ENCODE measurements at places on chromosomes 1 and 21.

- no peak for DNase-seq
Measured at GRCh38 chr1:204520834-204521709, 4.9 kb downstream of the MDM4 start.

DNA sequence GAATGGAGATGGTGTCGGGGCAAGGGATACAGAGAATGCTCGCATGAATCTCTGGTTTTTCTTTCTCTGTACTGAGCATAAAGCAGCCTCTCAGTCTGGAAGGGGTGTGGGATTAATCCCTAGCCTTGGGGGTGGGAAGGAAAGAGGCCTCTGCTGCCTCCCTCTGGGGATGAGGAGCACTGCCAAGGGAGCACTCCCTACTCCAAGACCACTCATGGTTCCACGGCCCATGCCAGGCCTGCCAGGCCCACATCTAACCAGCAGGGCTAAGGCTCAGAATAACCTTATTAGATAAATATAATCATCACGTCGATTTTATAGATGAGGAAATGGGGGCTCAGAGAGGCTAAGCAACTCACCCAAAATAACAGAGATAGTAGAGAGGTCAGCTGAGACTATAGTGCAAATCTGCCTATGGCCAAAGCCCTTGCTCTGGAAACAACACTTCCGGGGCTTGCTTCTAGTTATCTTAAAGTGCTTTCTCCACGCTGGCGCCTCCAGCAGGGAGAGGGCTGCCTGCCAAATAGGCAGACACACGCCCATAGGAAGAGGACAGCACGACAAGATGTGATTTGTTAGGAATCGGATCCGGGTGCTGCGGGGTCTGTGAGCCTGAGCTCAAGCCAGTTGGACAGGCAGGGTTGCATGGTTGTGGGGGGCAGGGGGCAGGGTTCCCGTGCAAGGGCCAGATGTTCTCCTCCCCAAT, 522 bp downstream of the TEX35 start:
- DNase-seq = no peak

- no peak for DNase-seq
Measured at GRCh38 chr1:168932539-168932938, 174.0 kb upstream of the ATP1B1 start.

DNA sequence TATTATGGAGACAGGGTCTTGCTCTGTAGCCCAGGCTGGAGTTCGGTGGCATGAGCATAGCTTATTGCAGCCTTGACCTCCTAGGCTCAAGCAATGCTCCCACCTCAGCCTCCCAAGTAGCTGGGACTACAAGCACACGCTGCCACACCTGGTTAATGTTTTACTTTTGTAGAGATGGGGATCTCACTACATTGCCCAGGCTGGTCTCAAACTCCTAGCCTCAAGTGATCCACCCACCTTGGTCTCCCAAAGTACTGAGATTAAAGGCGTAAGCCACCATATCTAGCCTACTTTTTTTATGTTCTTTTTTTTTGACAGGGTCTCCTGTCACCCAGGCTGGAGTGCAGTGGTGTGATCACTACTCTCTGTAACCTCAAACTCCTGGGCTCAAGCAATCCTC, 5.9 kb upstream of the BCL2L15 start:
- no peak for DNase-seq

DNA sequence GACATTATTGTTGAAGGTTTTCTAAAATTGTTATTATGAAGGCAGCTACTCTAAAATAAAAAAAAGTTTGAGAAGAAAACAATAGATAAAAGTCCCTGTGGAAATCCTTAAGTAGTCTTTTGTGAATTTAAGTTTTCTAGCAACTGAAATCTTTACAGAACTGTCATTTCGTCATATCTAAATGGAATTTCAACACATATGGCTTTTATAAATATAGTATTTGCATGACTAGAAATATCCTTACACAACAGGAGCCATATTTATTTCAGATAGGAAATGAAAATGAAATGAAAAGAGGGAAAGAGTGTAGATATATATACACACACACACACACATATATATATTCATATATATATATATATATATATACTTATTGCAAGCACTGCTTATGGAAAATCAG, 204.7 kb upstream of the RGS18 start:
- no peak for DNase-seq

DNA sequence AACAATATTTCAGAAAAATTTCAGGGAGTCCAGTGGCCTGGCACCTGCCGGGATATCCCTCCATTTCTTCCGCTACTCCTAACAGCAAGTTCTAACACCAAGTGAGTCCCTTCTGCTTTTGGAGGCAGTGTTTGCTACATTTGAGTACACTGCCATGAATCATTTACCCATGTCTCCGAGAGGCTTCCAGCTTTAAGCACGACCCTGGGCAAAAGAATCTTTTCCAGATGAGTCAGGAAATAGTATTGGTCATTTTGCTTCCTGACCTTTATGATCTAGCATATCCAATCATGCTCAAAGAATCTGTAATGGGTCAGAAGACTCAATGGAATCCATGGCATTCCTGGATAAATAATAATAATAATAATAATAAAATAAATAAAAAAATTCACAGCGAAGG, 60.7 kb upstream of the FMN2 start:
- no peak for DNase-seq

DNA sequence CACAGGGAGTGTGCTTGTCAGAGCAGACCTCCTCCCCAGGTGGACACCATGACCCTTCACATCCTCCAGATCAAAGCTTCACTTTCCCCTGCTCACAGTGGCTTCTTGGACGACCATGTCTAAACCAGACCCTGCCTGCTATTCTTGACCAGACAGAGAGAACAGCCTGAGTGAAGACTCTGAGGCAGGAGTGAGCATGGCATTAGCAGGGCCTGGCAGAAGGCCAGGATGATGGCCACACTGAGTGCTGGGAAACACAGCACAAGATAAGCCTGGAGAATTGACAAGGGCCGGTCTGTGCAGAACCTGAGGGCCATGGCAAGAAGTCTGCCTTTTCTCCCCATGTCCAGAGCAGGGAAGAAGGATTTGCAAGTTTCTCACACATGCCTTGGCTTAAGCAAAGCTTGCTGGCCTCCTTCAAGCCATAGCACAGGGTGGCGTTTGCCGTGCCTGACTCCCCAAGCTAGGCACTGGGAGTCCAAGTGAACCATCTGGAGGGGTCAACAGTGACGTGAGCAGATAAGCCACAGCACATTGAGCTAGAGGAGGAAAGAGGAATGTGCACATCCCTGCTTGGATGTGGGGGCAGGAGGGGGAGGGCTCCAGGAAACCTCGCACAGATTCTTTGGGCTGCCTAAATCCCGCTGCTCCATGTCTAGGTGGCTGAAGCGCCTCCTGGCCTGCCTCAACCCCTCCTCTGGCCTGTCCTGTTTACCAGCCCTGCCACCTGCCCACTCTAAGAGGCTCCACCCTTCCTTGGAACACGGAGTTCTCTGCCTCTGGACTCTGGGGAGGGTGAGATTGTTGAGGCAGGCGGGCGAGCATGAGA, 87.1 kb downstream of the CD58 start:
- no peak for DNase-seq

GRCh38 chr1:77539519-77540142, 142.8 kb downstream of the ZZZ3 start:
- DNase-seq = peak; percentile 62

DNA sequence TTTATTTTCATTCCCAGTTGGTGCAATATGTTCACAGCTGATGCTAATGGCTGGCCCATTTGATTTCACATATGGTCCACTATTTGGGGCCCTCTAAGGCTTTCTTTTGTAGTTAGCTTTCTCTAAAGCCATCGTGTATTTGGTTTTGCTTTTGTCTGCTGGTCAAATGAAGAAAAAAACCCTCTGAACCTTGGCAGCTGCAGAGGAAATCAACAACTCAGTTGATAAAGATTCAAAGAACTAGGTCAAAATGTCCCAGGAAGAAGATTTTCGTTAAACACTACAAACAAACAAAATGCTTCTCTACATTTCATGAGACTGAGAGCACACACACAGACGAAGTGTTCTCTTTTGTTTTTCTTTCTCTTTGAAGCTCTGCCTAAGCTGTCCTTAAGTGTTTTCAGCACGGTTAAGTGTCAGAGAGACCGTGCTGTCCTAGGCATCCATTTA, 655.0 kb downstream of the RWDD3 start:
- no peak for DNase-seq

DNA sequence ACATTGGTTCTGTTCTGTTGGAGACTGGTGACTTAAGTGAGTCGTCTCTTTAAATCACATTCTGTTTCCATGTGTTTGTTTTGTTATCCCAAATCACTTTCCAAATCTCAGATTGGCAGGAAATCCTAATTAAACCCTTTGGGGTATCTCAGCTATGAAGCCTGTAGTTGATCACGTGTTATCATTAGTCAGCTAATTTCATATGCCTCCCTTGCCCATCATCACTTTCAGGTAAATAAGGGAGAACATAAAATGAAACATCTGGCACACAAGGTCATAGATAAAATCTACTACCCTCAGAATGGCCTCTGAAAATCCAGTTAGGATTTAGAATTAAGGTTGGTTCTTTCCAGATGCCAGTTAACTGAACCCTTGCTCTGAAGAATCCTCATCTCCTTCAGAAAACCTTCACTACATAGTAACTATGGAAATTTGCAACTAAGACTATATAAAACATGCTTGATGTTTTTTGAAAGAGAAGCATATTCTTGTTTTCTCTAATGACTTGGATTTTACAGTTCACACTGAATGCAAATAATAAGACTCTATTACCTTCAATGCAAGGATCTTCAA, 401.5 kb downstream of the DSCAM start:
- DNase-seq = no peak

DNA sequence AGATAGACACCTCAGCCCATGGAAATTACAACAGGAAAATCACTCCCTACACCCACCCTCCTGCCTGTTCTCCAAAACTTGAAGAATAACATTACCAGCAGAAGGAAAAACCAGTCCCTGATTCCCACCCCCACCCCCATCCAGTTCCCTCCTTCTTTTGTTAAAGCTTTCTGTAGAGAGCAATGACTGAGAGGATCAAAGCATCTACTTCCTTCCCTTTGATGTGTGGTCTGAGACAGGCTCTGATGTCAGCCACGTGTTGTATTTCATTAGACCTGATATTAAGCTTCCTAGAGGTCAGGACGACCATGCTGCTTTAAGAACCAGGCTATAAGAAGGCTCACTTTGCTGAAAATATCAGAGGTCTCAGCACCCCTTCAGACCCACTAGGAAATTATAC, 73.9 kb upstream of the HAO2 start:
- no peak for DNase-seq

DNA sequence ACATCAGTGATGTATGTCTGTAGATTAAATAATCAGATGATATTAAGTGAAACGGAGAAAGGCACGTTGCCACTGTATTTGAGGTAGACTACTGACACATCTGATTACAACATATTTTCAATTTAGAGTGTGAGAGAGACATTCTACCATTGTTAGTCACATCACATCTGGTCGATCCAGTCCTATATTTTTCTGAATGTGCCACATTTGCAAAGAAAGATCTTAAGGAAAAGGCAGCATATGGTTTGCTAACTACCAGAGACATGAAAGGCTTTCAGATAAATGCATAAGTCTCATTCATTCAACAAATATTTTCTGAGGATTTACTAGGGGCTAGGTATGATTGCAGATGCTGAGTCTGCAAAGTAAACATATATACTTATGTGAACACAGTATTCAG, 114.3 kb upstream of the RUNX1 start:
- no peak for DNase-seq

DNA sequence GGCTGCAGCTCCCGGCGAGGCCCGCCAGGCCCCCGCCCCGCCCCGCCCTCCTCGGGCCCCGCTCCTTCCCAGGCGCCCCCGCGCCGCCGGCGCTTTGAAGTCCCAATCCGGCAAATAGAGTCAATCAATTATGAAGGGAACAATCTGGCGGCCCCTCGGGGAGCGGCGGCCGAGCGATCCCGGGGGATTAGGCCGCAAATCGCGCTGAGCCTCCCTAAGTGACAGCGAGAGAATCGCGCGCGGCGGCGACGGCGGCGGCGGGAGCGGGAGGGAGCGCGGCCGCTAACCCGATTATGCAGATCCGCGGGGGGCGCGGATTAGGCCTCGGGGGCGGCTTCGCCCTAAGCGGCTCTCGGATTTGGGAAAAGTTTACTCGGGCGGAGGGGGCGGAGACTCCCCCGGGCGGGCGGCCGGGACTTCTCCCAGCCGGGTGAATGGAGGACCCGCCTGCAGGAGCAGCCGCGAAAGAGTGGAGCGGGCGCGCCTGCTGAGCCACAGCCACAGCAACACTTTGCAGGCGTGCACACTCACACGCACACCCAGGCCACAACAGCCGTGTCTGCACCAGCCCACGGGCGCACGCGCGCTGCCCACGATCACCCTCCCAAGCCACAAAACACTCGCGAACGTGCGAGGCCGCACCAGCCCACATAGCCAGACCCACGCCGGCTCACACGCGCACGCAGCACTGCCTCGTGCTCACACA, 23.0 kb upstream of the DMBX1 start:
- DNase-seq = no peak

DNA sequence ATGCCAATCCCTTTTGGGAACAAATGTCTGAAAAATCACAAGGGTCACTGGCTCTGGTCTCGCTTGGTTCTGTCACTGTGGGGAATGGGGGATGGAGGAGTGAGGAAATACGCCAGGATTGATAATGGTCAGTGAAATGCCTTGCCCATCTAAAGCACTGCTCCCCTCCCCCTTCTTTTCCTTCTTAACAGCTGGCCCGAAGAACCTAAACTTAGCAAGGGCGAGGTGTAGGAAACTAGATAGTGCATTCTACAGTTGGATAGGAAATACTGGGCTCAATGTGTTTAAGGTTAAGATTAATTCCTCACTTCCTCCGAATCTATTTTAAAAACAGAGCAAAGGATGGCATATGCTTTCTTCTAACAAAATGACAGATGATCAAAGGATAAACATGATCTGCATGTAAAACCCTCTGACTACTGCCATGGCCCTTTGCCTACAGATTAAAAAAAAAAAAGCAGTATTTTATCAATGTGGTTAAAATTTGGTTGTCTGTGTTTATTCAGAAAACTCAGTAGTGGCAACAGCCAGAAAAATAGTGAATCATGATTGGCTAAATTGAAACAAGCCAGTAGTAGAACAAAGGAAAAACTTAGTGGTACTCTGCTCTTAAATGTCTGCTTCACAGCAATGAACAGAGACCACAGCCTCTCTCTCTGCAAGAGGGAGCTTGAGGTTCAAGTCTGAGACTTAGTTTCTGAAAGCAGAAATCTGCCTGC, 86.1 kb upstream of the VAV3 start:
- DNase-seq = no peak

DNA sequence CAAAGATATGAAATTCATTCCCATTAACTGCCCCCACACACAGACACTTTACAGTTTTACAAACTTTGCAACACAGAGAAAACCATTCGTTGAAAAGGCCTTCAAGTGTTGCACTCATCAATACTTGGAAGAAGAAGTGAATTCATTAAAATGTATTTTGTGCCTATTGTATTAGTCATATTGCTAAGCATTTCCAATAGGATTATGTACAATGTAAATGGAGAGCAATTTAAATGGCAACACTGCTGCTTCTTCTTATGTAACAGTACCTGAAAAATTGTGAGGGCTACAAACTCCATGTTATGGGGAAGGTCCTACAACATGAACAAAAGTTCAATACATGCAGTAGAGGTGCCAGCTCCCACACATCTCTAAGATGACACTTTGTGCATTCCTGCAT, 209.3 kb upstream of the POGK start:
- no peak for DNase-seq

Measured in RWPE2 (cell line).